ENCODE measurements at places on chromosomes 16 and 17. TPM values are rescaled to one million over a fixed set of nuclear protein-coding genes. Genes with fewer than 3 reads are reported as not detected.

The ARL17B gene
- 14.2 TPM for total RNA-seq

The ZPBP2 gene
- total RNA-seq: not detected

The PLLP gene
- total RNA-seq: 6.1 TPM

The PSME3IP1 gene
- total RNA-seq: 100 TPM

The NAE1 gene
- total RNA-seq: 65.5 TPM

The NAGS gene
- total RNA-seq: 1.6 TPM

The BTBD17 gene
- total RNA-seq: not detected

Measured in MCF 10A (cell line).